ENCODE measurements at places on chromosomes 6 and 20. TPM values are rescaled to one million over a fixed set of nuclear protein-coding genes. Genes with fewer than 3 reads are reported as not detected.

GRCh38 chr20:63821811-63822210 is 9.3 kb downstream of the ZBTB46 start:
- DNase-seq = no peak

The GINS1 gene
- total RNA-seq = 34.9 TPM

The CYP39A1 gene
- not detected for total RNA-seq

DNA sequence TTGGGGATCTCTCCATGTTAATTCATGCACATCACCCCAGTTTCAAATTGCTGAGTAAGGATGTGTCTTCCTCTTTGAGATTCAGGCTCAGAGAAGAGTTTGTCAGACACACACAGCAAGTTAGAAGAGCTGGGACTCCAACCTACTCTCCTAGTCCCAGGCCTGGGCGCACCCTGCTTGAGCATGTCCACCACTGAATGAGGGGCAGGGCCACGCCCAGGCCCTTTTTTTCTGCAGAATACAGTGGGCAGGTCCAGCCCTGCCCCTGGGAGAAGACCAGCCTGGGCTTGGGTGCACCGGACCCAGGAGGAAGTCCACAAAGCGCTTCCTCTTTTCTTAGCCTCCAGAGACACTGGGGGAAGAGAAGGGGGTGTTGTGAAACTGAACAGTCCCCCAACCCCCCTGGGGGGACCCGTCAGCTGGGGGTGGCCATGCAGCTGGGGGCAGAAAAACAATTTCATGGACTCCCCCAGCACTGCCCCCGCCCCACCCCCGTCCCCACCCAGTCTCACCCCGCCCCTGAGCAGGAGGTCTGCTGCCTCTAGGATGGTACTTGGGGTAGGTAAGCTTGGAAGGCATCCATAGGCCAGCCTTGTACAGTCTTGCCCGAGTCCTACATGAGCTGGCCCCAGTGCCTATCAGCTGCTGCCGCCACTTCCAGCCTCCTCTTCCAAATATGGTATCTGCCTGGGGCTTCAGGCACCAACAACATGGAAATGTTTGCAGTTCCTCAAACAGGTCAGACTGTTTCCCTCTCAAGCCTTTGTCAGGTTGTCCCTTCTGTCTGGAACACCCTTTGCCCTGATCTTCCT is 11.7 kb upstream of the HCK start:
- DNase-seq = no peak

DNA sequence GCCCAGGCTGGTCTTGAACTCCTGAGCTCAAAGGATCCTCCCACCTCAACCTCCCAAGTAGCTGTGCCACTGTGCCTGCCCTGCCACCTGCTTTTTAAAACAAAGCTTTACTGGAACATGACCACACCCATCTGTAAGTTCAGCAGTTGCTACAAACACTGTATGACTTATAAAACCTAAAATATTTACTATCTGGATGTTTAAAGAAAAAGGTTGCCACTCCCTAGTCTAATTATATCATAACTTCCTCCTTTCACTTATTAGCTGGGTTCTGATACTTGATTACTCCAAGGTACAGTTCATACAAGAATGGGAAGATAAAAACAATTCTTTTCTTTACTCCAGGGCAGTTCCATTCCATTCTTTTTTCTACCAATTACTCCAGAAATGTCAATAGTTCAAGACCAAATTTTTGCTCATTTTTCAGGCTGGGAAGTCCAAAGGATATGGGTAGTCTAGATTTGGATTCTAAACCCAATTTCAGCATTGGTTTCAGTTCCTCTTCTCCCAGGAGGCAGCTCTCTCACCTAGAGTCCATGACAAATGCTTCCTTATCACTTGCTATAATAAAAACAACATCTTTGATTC is 63.1 kb downstream of the SEC63 start:
- no peak for DNase-seq

DNA sequence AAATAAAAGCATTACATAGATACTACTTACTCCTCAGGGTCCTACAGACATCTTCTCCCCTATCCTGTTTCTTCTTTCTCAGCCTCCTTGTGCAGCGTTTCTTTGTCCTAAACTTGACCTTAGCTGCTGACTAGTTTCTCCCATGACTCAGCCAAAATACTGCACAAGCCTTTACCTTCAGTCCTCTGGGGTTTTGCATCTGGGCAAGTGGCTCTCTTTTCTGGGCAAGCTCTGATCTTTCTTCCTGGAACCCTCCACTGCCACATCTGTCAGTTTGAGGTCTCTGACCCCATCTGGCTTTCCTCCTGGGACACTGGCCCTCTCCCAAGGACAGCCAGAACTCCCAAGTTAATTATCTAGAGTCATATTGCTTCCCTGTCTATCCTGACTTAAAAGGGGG is 838.4 kb downstream of the DHX35 start:
- DNase-seq = no peak

The GPR6 gene
- not detected for total RNA-seq

DNA sequence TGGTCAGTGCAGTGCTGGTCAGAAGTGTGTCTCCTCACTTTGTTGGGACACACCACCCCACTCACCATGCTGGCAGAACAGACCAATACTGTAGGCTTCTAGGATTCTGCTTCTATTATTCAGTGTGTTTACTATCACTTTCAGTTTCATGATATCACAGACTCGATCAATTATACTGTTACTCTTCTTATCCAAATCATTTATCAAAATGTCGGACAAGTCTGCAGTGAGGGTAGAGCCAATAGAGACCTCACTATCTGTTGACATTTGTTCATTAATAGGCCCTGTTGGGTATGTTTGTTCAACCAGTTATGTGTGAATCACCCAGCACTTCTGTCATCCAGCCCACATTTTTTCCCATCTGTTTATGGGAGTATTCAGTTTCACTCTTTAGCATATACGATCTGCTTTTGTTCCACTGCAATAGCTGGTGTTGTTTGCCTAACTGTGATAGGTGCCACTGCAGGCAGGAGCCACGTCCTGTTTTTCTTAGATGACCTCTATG is 140.1 kb downstream of the NRN1 start:
- peak; percentile 32 for DNase-seq

DNA sequence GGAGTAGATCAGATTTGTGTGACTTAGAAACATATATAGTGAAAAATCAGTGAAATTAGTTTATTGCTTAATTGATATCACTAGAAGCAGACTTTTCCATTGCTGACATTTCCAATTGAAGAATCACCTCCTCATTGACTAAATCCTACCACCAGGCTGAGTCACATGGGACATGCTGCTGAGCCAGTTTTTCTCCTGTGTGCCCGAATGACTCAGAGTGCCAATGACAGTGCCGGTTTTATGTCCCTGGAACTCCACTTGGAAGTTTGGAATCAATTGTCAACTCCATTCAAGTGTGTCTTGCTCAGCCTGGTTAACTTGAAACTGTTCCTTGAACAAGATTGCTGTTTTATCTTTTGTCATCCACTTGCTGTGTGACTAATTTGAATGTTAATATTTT is 316.1 kb upstream of the PRDM1 start:
- DNase-seq = no peak

Data from activated CD8-positive, alpha-beta T cell treated with anti-CD3 and anti-CD28 coated beads for 36 hours (primary cell).